ENCODE measurements at places on chromosomes 6 and 20. TPM values are rescaled to one million over a fixed set of nuclear protein-coding genes. Genes with fewer than 3 reads are reported as not detected.

Gene GHRH
- total RNA-seq = not detected

Gene CGA
- total RNA-seq = not detected

DNA sequence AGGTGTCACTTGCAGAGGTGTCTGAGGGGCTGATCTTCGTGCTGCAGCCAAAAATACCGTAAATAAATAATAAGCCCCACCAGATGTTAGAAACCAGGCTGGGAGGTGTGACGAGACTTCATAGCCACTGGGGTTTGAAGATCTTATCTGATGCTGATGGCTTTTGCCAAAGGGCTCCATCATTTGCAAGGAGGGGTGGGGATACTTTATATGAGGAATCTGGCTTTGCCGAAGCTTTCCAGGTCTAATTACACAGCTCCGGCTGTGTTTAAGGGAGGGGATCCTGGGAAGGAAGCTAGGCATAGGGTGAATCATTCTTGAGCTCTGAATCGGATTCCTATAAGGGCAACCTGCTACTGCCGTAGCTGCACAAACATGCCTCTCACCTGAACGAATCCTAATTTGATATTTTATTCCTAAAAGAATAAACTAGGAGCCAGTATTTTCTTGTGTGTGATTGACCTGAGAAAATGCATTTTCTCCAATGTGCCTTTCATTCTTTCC, 249.6 kb downstream of the SOD2 start:
- no peak overlapping the region for H3K27ac ChIP-seq
- peaks cover 12% of the 10 kb centered on the region for H3K27me3 ChIP-seq
- no peak overlapping the region for H3K4me3 ChIP-seq

DNA sequence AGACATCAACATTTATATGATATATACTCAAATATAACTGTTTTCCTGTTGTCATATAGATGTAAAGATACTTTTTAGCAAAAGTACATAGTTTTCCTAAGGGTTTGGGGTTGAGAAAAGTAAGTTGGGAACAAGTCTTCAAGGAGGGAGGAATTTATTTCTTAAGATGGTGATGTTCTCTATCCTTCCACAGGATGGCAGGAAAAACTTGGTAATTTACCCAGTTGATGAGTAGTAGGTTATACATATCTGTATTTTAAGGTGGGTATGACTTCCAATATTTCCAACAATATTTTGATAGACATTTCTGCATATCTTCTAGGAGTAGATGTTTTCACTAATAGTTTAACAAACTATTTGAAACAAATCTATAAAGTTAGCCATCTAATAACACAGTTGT, 254.4 kb downstream of the RIMS1 start:
- no peaks in the 10 kb centered on the region for H3K27me3 ChIP-seq
- H3K4me1 ChIP-seq = peaks cover 8% of the 10 kb centered on the region
- no peak for DNase-seq
- no peaks in the 10 kb centered on the region for H3K36me3 ChIP-seq
- no peak overlapping the region for H3K4me3 ChIP-seq

DNA sequence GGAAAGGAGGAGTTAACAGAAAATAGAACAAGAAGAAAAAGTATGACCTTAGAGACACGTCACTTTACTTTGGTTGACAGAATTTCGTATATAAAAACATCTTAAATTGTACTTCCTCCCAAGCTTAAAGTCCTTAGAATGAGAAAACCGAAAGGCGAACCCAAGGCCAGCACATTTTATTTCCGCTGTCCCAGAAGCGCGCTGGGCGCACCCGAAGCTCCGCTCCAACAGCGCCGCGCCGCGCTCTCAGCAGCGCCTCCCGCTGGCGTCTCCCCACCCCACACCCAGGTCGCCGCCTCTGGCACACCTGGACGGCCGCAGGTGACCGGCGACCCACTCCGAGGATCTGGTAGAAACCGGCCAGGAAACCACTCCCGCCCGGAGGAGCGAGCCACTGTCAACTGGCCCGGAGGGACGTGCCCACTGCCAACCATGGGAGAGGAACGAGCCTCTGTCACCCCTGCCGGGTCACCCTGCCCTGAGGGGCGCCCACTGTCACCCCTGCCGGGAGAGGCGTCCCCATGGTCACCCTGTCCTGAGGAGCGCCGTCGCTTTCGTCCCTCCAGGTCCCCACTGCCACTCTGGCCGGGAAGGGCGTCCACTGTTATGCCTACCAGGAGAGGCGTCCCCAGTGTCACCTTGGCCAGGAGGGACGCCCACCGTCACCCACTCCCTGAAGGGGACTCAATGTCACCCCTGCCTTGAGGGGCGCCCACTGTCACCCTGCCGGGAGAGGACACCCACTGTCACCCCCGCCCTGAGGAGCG, 824 bp downstream of the MPC1 start:
- DNase-seq = no peak
- peaks cover 14% of the 10 kb centered on the region for H3K4me1 ChIP-seq
- H3K27me3 ChIP-seq = no peaks in the 10 kb centered on the region
- H3K4me3 ChIP-seq = peak overlapping the region; percentile 84
- H3K27ac ChIP-seq = peak overlapping the region; percentile 55

DNA sequence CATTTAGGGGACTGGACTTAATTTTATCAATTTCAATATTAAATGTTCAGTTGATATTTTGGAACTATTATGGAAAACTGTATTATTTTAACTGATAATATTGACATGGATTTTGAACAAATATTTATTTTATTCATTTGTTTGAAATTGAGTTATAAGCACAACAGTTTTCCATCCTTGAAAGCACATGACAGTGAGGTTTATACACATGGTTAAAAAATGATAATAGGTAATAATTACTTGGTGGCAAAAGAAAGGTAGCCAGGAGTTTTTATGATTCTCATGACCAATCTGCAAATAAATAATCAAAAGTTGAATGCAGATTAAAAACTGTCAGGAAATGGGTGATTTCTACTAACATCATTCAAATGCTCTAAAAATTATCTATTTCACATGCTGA, 113.6 kb downstream of the C6orf58 start:
- H3K36me3 ChIP-seq = no peaks in the 10 kb centered on the region
- H3K27me3 ChIP-seq = peaks cover 15% of the 10 kb centered on the region
- no peak overlapping the region for H3K4me3 ChIP-seq
- H3K4me1 ChIP-seq = no peaks in the 10 kb centered on the region
- H3K27ac ChIP-seq = no peak overlapping the region
- DNase-seq = no peak

- peaks cover 4% of the 10 kb centered on the region for H3K27me3 ChIP-seq
- DNase-seq = no peak
- no peaks in the 10 kb centered on the region for H3K36me3 ChIP-seq
- no peak overlapping the region for H3K4me3 ChIP-seq
Observed at GRCh38 chr6:946546-946945, 253.6 kb upstream of the EXOC2 start.

Data from chondrocyte (in vitro differentiated cells).